CD4-positive, alpha-beta T cell treated with Interferon alpha-2 for 1 hour (primary cell): ENCODE measurements at places on chromosomes 12 and 14.

DNA sequence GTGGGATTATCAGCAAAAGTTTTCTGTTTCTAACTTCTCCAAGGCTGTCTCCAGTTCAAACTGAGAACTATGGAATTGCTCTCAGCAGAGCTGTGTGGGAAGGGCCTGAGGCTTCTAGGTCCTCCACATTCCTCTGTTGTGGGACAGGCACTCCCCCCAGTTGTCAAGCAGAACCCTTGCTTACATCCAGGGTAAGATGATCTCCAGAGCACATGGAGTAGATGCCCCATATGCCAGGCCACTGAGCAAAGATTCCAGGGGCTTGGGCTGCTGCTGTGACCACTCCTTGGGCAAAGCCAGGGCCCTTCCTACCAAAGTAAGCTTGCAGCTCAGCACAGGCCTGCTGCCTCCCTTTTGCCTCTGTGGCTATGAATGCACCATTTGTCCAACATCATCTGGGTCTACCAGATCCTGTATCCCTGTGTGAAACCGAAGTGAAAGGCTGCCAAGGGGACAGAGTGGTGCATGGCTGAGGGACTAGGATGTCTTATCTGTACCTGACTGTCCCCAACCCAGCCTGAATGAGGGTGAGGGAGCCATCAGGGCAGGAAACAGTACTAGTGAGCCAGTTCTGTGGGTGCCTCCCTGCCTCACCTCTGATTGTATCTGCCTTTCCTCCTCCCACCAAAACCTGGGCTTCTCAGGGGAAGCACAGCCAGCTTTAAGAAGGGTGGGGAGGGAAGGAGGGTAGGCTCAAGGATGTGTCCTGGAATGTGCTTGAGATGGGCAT, 13.1 kb upstream of the ESPL1 start:
- DNase-seq, result no peak

GRCh38 chr12:4438834-4439596, 6.6 kb downstream of the FGF6 start:
- peak; percentile 3 for DNase-seq

- DNase-seq, result no peak
Observed at GRCh38 chr14:31283578-31284252, 76.1 kb upstream of the HECTD1 start.

DNA sequence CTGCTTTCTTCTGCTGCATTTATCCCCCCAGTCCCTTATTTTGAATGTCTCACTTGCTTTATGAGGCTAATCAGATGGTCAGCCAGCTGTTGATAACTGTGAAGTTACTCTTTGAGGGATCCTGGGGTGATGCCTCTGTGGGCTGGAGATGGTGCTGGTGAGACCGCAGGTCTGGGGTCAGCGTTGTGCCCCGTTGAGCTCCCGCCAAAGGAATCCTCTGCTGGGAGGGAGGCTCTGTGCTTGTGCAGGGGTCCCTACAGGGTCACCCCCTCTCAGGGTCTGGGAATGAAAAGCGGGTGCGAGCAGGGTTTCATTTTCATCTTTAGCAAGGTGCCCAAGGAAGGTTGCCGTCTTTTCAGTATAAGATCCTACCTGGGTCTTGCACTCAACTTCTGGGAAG, 161.2 kb upstream of the RTL1 start:
- no peak for DNase-seq

DNA sequence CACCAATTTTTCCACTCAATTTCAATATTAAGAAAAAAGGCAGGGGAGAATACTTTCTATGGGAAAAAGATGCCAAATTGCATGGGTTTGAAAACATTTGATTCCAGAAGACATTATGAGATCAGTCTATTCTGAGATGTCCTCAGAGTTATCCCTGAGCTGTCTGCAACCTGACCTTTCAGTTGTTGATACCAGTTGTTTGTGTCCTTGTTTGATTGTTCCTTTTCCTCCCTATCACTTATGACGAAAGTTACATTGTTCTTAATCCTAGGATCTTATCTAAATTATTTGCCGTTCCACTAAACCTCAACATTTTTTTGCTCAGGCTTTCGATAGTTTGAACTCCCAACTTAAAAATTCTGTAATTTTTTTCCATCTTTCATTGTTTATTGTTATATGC, 336.3 kb upstream of the NOVA1 start:
- no peak for DNase-seq

DNA sequence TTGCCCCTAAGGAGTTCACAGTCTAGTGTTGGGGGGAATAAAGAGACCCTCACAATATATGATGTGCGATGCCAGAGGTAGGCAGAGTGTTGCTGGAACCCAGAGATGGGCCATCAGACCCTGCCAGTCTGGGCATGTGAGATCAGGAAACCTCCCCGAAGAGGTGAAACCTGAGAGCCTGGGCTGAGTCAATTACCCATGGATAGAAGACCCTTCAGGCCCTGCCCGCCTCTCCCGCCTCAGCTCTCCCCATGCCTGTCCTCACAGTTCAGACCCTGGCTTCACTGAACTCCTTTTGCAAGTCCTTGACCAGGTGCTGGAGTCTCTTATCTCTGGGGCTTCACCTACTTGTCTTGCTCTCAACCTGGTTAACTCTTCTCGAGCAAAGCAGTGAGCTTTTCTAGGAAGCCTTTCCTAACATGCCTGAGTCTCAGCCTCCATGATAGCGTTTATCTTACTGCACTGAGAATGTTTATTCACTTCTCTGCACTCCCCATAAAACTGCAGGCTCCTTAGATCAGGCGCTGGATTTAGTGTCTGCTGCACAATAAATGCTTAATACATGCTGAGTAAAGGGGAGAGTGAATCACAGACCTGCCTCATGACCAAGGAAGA, 19.6 kb downstream of the ALDH1L2 start:
- DNase-seq, result no peak

- DNase-seq, result no peak
Observed at GRCh38 chr14:89576145-89576927, 159.3 kb upstream of the FOXN3 start.

GRCh38 chr14:51884086-51884927, 23.9 kb downstream of the GNG2 start:
- DNase-seq, result no peak

DNA sequence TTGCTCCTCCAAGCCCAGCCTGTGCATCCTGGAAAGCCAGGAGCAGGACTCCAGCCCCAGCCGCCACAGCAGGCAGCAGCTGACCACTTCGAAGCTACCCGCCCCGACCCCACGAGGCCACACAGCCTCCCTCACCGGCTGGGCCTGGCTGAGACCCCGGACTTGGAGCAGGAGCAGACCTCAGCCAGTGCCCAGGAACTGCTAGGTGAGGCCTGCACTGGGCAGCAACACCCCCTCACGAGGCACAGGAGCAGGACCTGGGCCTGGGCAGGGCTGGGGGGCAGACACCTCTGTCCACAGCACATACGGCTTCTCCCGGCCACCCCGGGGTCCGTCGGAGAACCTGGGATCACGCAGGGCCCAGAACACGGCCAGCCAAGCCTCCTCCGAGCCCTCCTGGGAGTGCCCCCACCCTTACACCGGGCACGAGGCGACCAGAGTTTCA, 137.4 kb upstream of the C14orf180 start:
- DNase-seq, result no peak

DNA sequence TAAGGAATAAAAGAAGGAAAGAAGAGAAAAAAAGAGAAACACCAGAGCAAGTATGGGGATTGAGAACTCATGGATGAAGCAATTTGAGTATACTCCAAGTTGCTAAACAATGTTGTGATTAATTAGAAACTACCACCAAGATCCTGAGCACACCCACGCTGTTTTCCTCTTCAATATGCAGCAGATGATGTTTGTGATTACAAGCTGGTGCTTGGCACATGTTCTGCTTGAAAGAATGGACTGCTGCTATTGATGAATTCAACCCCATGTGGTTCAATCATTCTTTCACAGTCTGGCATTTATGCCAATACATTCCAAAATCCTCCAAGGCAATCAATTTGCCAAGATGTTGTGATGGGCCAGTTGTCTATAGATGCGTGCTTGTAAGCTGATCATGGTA, 146.8 kb downstream of the SLC2A13 start:
- no peak for DNase-seq

DNA sequence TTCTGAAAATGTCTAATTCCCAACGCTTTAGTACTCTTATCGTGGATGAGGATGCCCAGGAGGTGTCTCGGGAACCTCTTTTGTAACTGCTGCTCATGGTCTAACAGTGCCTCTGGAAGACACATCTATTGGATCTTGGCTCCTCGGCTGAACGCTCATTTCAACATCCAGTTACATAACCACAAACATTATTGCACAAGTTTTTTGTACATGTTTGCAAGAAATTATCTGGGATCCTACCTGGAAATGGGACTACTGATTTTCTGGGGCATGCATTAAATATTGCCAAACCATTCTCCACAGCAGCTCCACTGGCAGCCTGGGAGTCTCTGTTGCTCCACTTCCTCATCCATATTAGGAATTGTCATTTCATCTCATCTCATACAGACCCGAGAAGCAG, 117.5 kb upstream of the EVL start:
- DNase-seq, result no peak
